Peyer's patch (tissue), 4 donors: ENCODE measurements at places on chromosomes 7 and 10.

GRCh38 chr10:103822800-103823199 is 32.6 kb downstream of the SH3PXD2A start:
- DNase-seq: no peak

DNA sequence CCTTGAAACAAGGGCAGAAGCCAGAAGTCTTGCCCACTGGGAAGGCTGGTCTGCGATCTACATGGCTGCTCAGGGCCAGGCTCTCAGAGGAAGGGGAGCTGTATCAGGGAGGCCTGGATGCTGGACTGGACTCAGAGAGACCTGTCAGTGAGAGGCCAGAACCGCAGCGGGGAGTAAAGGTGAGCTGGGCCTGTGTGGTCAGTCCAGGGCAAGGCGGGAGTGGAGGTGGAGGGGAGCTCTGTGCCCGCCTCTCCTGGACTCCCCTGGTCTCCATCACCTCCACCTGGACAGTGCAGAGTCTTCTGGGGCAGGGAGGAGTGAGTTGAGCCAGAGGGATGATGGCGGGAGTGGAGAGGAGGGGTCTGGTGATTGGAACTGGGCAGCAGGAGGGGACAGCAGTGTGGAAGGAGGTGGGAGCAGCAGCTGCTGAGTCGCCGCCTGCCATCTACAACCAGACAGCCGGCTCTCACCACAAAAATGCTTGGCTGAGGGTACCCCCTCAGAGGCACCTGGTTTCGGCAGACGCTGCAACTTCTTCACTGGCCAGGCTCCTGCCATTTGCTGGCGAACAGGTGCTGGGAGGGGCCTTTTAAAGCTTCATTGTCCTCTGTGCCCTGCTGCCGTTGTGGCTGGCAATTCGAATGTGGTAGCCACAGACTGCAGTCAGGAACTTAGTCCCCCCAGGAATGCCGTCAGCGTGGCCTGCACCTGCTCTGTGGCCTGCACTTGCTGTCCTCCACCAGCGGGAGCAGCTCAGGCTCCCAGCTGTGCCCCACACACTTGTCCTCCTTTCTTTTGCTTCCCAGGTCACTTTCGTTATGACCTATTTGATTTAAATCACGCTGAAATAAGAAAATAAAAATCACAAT is 3.5 kb downstream of the RASSF4 start:
- DNase-seq: peak; percentile 60

- no peak for DNase-seq
Measured at GRCh38 chr7:48637382-48637781, 287.0 kb upstream of the CDC14C start.

- no peak for DNase-seq
Measured at GRCh38 chr10:117743509-117743908, 201.0 kb downstream of the EMX2 start.

DNA sequence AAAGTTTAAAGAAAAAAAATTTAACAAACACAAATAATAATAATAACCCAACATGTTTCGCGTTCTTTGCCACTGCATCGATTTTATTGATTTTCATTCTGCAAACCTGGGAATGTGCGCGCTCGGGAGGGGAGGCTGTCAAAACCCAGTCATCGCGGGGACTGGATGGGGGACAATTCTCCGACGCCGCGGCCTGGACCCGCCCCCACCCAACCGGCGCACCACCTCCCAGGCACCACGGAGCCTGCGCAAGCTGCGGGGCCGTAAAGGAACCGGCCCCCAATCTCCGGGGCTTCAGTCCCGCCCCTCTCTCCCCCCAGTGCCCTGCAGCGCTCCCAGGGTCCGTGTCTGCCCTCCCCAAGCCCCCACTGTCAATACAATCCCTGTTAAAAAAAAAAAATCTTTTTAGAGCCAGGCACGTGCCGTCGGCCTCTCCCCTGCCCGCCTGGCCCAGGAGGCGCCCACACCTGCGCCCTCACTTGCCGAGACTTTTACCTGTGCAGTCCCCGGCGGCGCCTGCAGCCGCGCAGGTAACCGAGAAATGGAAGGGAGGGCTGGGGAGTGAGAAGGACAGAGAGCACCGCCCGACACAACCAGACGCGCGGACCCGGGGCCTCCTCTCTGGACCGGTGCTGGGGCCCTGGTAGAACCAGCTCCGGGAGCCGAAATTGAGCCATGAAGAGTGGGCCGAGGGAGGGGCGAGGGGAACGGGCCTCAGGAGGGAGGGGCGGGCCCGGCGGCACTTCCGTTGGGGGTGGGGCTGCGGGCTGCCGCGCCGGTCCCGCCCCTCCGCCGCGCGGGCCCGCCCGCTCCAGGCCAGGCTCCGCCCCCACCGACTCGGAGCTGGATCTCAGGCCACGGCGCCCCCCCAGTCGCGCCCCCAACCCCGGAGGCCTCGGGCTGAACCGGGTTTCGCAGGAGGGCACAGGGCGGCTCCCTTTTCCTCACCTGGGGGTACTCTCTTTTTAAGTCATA is 7.6 kb upstream of the ZNF503 start:
- DNase-seq: peak; percentile 77

- DNase-seq: peak; percentile 66
Measured at GRCh38 chr10:28367929-28368484, 65.1 kb upstream of the MPP7 start.

GRCh38 chr7:151867912-151868311 is 9.0 kb downstream of the PRKAG2 start:
- DNase-seq: no peak
